ENCODE measurements at places on chromosomes 1 and 21.

DNA sequence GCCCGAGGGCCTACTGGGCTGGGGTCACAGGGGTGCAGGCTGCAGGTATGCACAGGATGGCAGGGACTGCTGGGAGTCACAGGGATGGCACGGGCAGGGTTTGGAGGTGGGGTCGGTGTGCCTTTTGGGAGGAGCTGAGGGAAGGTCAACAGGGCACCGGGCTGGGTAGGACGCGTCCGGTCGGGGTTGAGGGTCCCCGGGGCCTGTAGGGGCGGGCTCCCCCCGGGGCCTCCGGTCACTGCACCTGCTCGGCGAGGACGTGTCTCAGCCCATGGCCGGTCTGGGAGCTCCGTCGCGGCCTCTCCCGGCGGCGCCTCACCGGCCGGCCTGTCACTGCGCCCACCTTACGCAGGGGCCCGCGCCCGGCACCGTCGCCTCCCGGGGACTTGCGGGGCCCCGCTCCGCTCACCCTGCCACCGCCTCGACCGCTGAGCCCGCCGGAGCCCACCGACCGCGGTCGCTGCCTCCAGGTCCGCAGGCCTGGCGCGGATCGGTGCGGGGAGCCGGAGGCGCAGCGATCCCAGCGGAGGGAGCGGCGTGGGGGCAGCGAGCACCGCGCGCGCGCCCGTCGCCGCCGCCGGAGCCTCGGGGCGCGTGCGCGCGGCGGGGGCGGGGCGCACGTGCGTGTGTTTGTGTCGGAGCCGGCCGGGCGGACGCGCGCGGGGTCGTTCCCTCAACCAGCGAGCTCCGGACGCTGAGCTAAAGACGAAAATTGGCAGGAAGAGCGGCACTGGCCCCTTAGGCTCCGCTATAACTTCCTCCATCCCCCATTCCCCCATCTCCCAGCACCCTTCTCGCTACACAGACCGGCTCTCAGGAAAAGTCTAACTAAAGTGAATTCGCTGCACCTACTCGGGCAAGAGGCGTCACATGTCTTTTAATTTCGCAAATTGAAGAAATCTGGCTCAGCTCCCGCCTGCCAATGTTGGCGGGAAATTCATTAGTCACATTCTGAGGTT lies at the start of gene AMIGO1:
Gene AMIGO1, minus strand, starts transcription at position 552 of the 959 bp plus-strand sequence. CDS start 815 bp downstream, outside the sequence.
- peak; percentile 67 for DNase-seq

GRCh38 chr21:32131164-32131563 lies 147.7 kb downstream of the MIS18A start:
- no peak for DNase-seq

GRCh38 chr1:4690951-4691675 lies 36.7 kb downstream of the AJAP1 start:
- DNase-seq, result no peak

GRCh38 chr1:244046907-244047611 lies 4.0 kb upstream of the ZBTB18 start:
- no peak for DNase-seq

- DNase-seq, result peak; percentile 68
These were observed at the start of gene EPHX1 for GRCh38 chr1:225809842-225810578. EPHX1 (plus strand) TSS chr1:225810124; CDS start chr1:225828730, 18,606 bp downstream.

DNA sequence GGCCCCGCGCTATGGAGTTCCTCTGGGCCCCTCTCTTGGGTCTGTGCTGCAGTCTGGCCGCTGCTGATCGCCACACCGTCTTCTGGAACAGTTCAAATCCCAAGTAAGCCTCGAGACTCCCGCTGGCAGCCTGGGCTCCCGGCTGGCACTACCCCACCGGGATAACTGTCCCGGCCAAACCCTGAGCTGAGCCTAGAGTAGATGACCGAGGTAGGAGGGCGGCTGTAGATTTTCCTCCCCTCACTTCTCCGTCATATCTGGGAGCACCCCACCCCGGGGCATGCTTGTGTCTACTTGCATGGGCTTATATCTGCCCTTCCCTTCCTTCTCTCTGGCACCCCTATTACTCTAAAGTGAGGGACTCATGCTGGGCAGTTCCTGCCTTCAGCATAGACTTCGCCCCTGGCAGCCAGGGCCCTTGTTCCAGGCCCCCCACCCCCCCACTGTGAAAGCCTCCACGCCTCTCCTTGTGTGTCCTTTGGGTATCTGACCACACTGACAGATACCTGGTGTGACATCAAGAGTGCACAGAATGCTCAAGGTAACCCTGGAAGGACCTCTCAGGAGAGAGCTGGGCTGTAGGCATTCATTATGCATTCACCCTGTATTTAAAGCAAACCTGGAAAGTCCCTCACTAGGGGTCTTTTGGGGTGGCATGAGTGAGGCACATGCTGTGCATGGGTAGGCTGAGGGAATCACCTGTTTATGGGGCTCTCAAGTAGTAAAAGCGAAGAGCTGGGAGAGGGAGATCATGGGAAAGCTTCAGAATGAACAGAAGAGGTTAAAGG lies 485 bp downstream of the EFNA1 start:
- no peak for DNase-seq

DNA sequence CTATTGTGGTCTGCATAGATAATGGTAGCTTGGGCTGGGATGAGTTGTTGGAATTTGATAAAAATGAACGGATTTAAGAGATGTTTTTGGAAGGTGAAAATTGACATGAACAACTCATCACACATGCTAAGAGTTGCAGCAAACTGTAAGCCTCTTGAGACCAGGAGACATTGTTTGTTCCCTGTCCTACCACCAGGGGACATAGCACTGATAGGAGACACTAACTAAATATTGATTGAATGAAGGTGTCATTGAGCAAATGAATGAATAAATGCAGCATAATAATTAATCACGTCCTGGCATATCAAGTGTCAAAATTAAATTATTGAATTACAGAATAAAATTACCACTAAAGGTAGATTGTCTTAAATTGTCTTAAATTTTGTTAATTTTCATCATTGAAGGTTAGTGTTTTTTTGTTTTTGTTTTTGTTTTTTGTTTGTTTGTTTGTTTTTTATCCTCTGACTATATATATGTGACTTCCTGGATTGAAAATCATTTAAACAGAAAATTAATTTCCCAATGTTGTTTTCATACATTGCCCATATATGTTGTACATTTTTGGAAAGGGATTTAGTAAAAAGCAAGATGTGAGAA lies 285.3 kb upstream of the C1orf105 start:
- no peak for DNase-seq

GRCh38 chr1:36942148-36942547 lies 92.2 kb downstream of the GRIK3 start:
- no peak for DNase-seq

- no peak for DNase-seq
These were observed 177.8 kb upstream of the KAZN start for GRCh38 chr1:14420686-14421085.

DNA sequence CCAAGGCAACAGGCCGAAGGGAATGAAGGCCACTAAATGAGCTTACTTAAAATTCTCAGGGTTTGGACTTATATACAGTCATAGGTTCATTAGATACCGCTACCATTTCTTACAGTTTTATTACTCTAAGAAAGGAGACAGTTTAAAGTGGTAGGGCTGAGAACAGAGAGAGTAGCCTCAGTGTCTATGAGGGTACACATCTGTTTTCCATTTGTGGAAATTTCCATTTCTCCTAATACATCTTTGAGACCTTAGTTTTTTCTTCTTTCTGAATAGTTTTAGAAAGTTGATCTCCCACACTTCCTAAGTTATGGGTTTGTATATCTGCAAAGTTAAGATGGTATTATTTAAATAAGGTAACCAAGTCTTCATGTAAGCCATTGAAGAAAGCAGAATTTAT lies 1279.1 kb downstream of the NCAM2 start:
- DNase-seq, result no peak

DNA sequence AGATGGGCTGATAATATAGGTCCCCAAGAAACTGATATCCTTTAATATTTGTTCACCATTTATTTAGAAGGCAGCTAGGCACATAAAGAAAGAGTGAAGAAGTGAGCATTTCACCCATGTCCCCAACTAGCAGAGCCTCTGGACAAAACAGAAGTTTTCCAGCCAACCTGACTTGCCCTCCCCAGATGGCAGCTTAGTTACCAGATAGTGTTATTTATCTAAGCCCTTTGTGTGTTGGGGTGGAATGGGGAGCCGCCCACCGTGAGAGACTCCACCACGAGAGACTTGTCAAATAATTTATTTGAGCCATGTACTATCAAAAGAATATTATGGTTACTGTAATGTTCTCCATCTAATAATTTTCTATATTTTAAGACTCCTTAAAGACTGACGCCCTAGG lies 54.9 kb upstream of the C1orf198 start:
- no peak for DNase-seq

DNA sequence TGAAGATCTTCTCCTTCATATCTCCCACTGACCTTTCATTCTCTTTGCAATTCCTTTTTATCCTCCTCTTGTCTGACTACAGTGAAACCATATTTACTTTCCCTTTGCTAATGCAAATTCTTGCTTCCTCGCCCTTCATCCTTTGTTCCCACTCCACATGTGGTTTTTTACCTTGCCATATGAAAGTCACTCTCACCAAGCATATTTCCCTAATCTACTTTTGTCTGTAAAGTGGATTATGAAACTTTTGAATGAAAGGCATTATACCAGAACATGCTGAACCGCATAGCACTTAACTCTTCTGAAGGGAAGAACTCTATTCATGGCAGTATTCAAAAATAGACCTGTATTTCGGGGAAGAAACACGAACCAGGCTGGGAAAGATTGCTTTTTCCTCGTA lies 8.0 kb upstream of the TMPRSS15 start:
- DNase-seq, result no peak

- no peak for DNase-seq
These were observed 149.6 kb downstream of the DISC1 start for GRCh38 chr1:231776010-231776756.

DNA sequence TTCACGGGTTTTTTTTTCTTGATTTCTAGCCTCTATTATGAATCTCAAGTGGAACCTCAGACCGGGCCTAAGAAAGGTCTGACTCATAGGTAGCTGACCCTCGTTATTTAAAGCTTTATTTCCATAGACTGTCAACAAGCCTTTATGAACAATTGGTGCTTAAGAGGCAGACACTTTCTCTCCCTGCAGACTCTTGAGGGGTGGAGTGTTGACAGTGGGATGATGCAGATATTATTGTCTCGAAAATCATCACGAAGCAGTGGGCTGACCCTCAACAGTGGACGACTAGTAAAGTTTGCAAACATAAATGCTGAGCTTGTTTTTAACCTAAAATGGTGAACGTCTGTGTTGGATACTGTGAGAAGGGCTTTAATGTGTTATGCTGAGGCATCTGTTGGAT lies 1.8 kb downstream of the SFT2D2 start:
- no peak for DNase-seq

DNA sequence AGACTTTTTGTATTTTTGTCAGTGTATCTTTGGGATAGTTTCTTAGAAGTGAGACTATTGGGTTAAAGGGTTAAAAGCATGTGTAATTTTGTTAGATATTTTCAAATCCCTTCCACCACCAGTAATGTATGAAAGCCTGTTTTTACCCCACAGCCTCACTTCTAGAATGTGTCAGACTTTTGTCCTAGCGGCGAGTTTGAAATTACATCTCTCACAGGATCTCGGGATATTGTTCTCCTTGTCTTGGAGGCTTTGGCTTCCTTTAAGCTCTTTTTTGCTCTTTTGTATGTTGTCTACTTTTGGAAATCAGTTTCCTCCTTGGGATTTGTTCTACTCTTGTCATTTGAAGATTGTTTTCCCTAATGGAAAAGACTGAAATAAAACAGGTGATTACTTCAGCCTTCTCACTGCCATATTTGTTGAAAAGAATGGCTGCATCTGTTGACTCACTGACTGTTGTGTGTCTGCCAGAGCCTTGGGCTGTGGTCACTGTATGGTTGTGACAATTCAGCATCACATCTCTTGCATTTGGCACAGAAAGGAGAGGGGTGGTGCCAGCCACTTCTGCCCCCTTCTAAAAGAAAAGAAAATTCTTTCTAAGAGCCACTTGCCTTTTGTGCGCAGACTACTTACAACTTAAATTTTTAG lies 22.6 kb downstream of the ST3GAL3 start:
- no peak for DNase-seq

- DNase-seq, result no peak
These were observed 112.5 kb downstream of the MATN1 start for GRCh38 chr1:30610917-30611316.

DNA sequence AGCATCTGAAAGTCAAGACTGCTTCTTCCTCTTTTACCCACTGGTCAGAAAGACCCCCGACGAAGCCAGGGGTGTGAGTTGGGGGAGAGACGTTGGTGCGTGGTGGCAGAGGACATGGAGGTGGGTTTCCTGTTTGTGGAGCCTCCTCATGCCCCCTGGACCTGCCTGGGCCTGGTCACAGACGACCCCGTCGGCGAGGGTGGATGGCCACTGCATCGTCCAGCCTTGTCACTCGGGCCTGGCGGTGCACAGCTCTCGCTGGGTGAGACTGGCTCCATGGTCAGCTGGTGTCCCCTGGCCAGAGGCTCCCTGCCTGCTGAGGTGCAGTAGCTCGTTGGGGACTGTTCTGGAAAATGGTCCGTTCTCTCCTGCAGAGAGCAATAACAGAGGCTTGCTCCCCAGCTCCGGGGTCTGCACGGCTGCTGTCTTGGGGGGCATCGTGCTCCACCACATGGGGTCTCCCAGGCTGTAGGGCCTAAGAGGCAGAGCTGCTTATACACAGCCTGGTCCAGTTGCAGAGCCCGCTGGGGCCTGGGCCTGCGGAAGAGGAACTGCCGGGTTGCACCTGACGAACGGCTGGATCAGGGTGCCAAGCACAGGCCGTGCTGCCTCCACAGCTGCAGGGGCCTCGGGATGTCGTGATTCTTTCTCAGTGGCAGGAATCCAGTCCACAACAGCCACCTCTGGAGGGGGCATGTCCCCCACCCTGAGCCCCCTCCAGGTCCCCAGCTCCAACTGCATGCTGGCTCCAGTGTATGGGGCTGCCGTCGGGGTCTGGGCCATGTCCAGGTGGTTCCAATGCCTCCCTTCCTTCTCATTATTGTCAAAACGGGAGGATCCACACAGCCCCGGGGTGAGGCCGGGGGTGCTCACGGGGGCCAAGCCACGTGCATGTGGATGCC lies 18.0 kb upstream of the ACTRT2 start:
- DNase-seq, result no peak

DNA sequence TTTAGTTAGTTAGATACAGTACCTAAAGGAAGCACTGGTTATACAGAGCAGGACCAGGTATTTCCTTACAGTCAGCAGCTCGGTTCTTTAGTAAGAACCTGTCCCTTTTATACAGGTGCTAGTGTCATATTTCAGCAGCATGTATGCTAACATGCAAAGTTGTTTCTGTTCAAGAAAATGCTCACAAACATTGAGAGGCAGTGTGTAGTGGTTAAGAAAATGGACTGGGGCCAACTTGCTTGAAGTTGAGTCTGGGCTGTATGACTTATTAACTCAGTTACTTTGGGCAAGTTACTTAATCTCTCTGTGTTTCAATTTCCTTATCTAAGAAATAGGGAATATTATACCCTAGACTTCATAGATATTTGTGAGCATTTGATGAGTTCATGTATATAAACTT lies 31.1 kb downstream of the AK4 start:
- DNase-seq, result no peak

- DNase-seq, result no peak
These were observed 71.0 kb downstream of the SSBP3 start for GRCh38 chr1:54335011-54335754.

- no peak for DNase-seq
These were observed 285.1 kb downstream of the TPR start for GRCh38 chr1:186089940-186090339.

GRCh38 chr1:228084325-228084724 lies 1.8 kb downstream of the ARF1 start:
- no peak for DNase-seq

GRCh38 chr21:26273686-26274313 lies 103.2 kb upstream of the APP start:
- DNase-seq, result no peak
